ENCODE measurements at places on chromosomes 16 and 17.

DNA sequence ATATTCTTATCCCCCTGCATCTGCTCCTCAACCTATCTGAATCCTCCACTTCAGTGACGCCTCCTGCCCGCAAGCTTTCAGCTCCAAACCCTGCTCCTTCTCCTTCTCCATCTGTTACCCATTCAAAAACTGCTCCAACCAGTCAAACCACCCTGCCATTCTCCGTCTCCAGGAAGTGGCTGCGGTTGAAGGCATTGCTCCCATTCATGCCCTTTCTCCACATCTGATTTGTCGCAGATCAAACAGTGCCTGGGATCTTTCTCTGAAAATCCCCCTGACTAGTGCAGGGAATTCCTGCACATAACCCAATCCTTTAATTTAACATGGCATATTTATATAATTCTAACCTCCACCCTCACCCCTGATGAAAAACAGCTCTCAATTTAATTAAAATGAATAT is 56.3 kb downstream of the SLFN5 start:
- DNase-seq, result no peak

DNA sequence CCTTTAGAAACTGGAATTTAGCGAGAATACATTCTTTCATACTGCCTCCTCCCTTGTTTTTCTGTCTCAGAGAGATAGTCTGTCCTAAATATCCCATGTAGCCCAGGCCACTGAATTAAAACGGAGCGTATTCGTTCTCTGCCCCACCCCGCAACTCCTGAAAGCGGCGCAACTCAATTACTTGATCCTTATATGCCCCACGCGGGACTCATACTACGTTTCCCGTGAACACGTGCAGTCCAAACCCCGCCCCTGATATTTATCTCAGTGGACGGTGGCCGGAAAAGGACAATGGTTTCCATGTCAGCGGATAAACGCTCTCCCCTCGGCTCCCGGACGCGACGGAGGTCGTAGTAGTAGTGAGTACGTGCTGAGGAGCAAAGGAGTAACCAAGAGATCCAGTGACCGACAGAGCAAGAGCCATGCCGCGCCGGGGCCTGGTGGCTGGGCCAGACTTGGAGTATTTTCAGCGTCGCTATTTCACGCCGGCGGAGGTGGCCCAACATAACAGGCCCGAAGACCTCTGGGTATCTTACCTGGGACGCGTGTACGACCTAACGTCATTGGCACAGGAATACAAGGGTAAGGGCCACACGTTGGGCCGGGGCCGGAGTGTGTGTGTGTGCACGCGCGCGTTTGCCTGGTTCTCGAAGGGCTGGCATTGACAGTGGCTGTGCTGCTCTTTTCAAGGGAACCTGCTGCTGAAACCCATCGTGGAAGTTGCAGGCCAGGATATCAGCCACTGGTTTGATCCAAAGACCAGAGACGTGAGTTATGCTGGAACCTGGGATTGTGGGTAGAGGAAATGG is at the start of gene CYB5D1:
Gene CYB5D1 (plus strand): TSS at position 291 of the 809 bp plus-strand sequence. CDS start 132 bp downstream, at position 423.
- DNase-seq, result peak; percentile 88

DNA sequence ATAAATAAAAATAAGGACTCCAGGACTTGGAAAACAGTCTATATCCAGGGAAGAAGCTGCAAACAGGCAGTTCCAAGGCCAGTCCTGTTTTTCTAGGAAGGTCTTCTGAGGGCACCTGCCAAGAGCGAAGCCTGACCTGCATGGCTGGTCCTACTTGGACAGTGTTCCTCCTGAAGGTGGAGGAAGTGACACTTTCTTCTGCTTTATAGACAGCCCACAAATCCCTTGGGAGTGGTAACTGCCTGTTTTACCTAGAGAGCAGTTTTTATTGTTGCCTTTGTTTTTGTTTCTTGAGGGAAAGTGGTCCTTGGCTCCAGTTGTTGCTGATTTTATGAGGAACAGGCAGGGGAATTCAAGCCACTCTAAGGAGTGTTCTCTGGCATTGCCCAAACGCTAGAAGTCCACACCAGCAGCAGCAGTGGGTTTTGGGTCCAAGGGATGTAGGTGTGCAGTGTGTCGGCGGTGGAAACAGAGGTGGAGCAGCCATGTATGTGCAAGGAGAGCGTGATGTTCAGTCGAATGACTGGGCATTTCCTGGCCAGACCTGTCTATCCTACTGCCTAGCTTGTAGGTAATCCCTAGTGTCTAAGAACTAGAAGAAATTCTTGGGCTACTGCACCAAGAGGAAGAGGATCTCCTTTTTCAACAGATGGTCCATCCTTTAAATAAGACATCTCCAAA is 35.3 kb downstream of the LDHD start:
- DNase-seq, result no peak

GRCh38 chr16:88050952-88051660 is 99.9 kb downstream of the BANP start:
- DNase-seq, result no peak

GRCh38 chr17:72882426-72882825 is 210.1 kb downstream of the SLC39A11 start:
- no peak for DNase-seq

DNA sequence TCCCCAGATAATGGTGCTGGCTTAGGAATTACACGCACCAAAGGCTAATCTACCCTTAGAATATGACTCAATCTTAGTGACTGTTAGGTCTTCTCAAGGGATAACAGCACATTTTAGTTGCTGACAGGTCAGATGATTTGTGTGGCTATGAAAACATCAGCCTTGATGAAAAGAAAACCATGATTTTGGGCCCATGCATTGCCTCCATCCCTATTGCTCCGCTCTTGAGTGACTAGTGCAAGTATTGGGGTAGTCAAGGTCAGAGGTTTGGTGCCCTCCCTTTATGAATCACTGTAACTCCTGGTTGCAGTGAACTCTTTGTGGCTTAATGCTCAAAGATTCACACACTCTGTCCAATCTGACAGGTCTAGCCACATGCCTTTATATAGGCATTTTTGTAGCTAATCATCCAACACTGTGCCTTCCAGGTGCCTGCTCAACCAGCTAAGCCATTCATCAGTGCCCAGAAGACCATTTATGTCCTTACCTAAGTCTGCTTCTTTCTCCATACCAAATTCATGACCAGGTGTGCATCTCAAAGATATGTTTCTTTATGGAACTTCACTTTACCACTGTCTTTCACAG is 251.6 kb downstream of the KCNJ2 start:
- no peak for DNase-seq

DNA sequence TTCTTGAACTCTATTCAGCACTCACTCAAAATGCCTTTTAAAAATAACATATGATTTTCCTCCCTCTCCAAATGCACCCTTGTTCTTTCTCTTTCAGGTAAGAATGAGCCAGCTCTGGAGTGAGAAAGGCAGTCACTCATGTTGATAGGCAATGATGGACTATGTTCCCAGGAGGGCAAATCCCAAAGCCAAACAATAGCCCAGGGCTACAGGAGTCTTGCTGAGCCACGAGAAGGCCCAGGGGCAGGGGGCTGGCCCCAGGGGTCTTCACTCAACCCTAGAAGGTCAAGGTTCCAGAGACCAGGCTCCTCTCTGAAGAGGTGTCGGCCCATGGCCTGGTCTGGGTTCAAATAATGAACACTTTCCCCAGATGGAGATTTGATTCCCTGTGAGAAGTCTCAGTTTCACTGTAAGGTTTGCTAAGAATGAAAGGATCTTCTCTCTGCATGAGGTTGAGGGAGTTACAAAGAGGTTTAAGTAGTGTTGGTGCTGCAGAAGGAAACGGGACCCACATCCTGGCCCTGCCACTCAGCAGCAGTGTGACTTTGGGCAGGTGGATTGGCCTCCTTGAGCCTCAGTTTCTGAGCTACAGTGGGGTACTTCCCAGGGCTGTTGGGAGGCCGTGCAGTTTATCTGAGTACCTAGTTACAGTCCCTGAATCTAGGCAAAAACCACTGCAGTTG is 49.0 kb downstream of the RTN4RL1 start:
- DNase-seq, result no peak

DNA sequence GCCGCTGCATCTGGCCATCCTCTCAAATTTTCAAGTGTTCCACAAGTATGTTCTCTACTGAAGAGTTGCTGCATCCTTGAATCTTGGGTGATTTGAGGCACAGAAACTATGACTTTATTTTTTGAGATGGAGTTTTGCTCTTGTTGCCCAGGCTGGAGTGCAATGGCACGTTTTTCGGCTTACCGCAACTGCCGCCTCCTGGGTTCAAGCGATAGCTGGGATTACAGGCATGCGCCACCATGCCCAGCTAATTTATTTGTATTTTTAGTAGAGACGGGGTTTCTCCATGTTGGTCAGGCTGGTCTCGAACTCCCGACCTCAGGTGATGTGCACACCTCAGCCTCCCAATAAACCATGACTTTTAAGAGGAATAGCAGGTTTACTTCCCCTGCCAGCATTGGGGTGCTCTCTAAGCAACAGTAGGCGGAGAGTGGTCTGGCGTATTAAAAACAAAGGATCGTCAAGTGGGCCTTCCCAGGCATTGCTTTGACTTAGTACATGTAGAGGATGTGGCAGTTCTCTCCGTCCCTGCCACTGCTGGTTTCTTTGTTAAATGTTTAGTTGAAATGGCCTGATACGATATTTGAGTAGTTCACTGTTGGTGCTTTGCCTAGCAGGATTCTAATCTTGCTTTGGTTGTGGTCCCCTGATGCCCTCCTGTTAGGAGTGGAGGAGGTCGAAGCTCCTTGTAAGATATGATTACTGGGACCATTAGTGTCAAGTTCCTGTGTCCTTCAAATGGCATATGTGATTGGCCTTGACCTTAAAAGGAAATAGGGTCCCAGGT is 9.5 kb downstream of the PYCARD start:
- DNase-seq, result no peak

GRCh38 chr16:81535679-81536360 is 91.2 kb downstream of the CMIP start:
- no peak for DNase-seq

- DNase-seq, result peak; percentile 90
Observed at GRCh38 chr16:56911771-56912571, 20.0 kb upstream of the HERPUD1 start.

DNA sequence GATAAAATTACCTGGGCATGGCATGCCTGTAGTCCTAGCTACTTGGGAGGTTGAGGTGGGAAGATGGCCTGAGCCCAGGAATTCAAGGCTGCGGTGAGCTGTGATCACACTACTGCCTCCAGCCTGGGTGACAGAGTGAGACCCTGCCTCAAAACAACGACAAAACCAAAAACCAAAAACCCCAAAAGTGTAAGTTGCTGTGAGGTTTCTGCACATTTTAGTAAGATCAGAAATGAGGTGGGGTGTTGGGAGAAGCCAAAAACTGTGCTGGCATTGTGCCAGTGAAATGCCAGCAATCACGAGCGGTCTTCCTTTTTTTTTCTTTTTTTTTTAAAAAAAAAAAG is 114.6 kb downstream of the PITPNC1 start:
- DNase-seq, result no peak

DNA sequence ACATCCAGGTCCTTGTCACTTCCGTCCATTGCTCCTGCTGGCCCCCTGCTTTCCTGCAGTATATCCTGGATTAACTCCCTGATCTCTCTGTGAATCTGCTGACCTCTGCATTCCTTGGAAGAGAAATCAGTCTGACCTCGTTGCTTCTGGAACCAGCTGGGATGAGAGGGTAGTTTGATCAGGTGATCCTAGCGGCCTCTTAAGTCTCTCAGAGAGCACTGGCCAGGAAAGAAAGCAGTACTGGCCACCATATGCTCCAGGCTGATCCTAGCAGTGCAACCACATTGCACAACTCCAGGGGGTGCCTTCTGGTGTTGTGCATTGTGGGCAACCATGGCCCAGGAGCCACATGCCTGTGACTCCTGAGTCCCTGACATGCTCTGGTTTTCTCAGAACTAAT is 79.2 kb downstream of the ARHGAP23 start:
- no peak for DNase-seq

DNA sequence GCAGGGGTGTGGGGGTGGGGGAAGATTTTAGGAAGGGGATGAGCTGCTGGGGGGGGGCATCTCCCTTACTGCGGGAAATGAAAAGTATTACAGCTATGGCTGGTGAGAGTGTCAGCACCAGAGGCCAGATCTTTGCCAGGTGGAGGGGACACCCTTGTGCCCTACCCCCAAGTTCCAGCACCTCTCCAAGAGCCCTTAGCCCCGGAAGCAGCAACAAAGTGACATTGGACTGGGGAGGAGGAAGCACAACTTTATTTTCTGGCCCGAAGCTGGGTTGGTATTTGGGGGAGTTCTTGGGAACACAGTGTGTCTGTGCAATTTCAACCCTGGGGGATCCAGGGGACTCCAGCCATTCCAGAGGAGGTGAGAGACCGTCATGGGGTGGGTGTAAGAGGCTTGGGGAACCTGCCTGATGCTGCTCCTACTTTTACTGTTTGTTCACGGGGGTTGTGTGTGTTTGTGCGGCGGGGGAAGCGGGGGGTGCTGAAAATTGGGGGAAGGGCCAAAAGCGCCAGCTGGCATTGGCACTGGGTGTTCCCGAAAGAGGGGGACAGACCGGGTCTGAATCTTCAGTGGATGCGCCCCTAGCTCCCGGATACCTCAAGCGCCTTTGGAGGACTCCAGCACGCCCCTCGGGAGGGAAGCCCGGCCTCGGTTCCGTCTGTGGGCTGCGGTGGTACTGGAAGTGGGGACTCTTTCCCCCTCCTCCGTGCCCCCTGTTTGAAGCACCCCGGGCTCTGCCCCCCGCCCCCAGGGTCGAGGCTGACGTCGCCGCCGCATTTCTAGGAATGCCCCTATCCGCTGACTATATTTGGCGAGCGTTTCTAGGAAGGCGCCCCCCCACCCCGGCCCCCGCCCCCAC is 230.3 kb downstream of the MRTFB start:
- DNase-seq, result no peak

GRCh38 chr16:89026121-89026612 is 49.2 kb upstream of the CBFA2T3 start:
- DNase-seq, result peak; percentile 23

DNA sequence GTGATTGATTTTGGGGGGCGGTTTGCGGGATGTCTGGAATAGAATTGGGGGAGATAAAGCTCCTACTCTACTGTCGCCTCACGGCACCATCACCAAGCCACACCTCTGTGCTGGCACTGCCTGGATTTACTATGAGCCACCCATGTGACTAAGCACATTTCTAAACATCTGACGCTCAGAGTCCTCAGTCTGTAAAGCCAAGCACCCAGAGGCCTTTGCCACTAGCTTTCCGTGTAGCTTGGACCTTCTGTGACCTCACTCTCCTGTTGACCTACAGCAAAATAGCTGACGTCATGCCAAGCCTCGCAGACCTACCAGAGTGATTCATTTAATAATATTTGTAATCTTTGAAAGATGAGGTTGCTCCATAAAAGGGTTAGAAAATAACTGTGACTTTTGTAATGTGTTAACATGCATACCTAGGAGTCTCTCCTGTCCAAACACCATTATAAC is 38.5 kb upstream of the MYOCD start:
- DNase-seq, result no peak
